ENCODE measurements at places on chromosomes 4 and X.

DNA sequence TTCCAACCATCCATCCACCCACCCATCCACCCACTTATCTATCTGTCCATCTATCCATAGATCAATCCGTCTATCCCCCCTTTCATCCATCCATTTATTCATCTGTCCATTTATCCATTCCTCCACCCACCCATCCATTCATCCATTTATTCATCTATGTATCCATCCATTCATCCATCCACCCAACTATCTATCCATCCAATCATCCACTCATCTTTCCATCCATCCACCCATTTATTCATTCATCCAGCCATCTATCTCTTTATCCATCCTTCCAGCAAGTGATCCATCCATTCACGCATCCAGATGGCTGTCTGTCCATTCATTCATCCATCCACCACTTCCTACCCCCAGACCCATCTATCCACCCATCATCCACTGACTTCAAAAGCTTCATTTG, 84.0 kb upstream of the CD99 start:
- DNase-seq, result no peak

DNA sequence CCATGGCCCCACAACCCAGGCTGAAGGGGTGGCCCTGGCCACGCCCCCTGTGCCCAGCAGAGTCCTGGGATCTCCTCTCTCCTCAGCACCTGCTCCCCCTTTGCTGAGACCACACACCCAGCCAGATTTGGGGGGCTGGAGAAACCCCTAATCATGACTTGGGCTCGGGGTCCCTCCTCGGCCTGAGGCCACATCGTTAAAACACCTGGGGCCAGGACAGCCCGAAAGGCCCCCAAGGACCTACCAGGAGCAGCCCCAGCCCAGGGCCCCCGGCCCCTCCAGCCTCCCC, 116.7 kb downstream of the FAM53A start:
- no peak for DNase-seq

DNA sequence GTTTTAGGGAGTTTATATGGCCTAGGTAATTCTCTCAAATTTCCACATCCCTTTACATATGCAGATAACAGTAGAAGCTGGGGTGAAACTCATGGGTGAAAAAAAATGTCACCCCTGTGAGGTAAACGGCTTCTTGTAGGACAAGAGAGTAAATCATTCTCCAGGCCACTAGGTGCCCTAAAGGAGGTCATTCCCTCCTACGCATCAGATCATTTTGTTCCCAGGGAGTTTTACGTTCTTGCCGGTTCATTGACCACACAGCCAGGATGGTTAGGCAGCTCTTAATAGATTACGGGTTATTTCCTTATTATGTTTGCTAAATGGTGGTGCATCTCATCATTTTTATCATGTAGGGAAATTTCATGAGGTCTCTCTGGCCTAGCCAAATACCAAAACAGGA, 225.8 kb upstream of the NOCT start:
- no peak for DNase-seq

- no peak for DNase-seq
Observed at GRCh38 chr4:39975488-39976089, 2.1 kb downstream of the PDS5A start.

DNA sequence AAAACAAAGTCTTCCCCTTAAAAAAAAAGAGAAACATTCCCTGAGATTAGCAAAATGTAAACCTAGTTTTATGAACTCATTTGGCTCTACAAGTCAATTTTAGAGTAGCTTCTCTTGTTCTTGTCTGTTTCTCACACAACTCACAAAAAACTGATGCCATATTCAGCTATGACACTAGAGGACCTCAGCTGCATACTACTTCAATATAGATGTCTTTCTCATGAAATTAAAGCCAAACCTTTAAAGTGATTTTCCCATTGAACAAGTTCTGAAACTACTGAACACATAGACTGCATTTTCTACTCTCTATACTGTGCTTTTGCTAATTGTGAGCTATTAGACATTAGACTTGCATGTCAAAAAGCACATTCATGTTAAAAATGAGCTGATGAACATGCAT, 49.8 kb downstream of the TBCK start:
- DNase-seq, result peak; percentile 68

- no peak for DNase-seq
Observed at GRCh38 chr4:123930996-123931395, 534.4 kb downstream of the SPRY1 start.

DNA sequence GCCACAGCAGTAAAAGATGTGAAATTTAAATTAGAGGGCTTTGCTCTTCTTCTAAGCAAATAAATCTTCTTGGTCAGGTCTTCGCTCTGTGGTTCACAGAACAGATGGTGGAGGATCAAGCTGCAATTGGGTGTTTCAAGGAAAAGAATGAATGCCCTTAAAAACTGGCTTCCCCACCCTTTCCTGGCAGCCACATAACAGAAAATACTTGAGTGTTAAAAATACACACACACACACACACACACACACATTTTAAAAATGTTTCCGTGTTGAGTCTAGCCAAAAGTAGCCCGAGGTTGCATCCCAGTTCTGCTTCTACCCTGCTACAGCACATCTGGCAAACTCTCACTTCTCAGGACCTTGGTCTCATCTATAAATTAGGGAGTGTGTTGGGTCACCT, 56.7 kb upstream of the FGFBP2 start:
- no peak for DNase-seq

DNA sequence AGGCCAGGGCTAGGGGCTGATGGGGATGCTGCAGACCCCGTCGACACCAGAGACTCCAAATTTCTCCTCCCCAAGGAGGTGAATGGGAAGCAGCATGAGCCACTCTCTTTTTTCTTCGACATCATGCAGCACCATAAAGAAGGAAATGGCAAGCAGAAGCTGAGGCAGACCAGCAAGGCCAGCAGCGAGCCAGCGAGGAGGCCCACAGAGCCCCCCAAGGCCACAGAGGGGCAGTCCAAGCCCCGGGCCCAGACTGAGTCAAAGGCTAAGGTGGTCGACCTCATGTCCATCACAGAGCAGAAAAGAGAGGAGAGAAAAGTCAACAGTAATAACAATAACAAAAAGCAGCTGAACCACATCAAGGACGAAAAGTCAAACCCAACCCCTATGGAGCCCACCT, 56.1 kb downstream of the TNIP2 start:
- DNase-seq, result no peak

DNA sequence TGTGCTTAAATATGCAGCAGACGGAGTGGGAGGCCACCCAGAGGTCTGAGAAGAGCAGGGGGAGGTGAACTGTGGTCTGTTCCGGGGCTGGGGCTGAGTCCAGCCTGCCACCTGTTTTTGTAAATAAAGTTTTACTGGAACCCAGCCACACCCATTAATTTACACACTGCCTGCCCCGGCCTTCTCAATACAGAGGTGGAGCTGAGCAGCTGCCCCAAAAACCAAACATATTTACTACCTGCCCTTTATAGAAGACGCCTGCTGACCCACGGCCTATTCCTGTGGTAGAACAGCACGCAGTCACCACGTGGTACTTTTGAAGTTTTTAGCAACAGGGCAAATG, 45.9 kb downstream of the FGFRL1 start:
- DNase-seq, result no peak

DNA sequence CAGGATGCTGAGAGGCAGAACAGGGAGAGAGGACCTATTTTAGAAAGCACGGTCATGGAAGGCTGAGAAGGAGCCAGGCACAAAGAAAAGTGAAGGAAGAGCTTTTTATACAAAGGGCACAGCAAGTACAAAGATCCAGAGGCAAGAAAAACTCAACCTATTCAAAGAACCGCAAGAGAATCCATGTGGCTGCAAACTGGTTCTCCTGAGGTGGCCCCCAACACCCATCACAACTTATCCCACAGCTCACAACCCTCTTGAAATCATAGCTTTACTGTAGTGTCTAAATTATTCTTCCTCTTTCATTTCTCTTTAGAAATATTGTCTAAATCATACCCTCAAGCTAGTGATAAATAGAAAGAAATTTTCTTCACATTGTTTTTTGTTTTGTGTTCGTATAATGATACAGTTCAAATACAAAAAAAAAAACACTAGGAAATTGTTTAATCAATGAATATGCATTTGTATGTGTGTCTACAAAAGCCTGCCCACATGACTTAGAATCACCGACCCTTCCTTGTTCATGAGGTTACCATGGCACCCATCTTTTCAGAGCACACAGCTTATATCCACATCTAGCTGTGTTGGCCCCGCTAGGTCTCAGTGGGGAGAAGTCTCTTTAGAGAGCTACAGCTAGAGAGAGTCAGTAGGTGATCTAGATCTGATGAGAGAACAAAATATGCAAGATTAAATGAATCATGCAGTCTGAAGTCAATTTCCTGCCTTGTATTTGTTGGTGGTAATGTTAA, 126.9 kb upstream of the DCLK2 start:
- no peak for DNase-seq

- DNase-seq, result no peak
Observed at GRCh38 chr4:86203176-86203575, 156.7 kb downstream of the MAPK10 start.

DNA sequence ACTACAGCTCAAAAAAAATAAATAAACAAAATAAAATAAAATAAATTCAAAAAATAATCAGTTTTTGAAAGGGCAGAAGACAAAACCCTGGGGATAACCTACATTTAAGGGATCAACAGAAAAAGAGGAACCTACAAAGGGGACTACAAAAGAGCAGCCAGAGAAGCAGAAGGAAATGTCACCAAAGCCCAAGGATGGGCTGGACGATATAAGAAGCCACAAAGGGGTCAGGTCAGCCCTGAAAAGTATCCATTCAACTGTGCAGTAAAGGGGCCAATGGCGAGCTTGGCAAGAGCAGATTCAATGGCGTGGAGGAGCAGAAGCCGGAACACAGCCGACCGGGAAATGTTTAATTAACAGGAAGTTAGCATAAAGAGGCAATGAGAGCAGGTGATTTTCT, 16.9 kb downstream of the ACOT9 start:
- no peak for DNase-seq

GRCh38 chr4:113053883-113054282, 4.4 kb downstream of the ANK2 start:
- DNase-seq, result no peak

GRCh38 chrX:130171446-130172126, at the start of gene RAB33A:
TSS of gene RAB33A (plus strand) at chrX:130171962. CDS start at chrX:130172063, 101 bp downstream.
- peak; percentile 7 for DNase-seq
